Thyroid gland (tissue), 4 donors: ENCODE measurements at places on chromosomes 4 and X. TPM values are rescaled to one million over a fixed set of nuclear protein-coding genes. Genes with fewer than 3 reads are reported as not detected.
A peak's percentile ranks its signal among the peaks of the same experiment; 100 is the strongest.

- no peak for DNase-seq
- no peaks in the 10 kb centered on the region for H3K4me1 ChIP-seq
- H3K27me3 ChIP-seq = no peaks in the 10 kb centered on the region
- H3K36me3 ChIP-seq = no peaks in the 10 kb centered on the region
Observed at GRCh38 chrX:15977644-15978043, 123.0 kb upstream of the AP1S2 start.

Gene TREX2
- 0.40 TPM for total RNA-seq

- H3K4me3 ChIP-seq = no peak overlapping the region
- H3K27ac ChIP-seq = no peak overlapping the region
- H3K4me1 ChIP-seq = no peaks in the 10 kb centered on the region
- no peaks in the 10 kb centered on the region for H3K36me3 ChIP-seq
- no peak for DNase-seq
Observed at GRCh38 chr4:118154649-118155048, 120.4 kb downstream of the NDST3 start.

DNA sequence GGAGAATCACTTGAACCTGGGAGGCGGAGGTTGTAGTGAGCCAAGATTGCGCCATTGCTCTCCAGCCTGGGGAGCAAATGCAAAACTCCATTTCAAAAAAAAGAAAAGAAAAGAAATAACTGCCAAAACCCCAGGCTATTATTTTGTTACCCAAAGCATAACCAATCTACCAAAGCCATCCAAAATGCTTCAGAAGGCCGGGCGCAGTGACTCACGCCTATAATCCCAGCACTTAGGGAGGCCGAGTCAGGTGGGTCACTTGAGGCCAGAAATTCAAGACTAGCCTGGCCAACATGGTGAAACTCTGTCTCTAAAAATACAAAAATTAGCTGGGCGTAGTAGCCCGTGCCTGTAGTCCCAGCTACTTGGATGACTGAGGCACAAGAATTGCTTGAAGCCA lies 49.8 kb downstream of the SMIM31 start:
- H3K4me3 ChIP-seq = no peak overlapping the region
- H3K36me3 ChIP-seq = no peaks in the 10 kb centered on the region
- no peak overlapping the region for H3K27ac ChIP-seq

GRCh38 chr4:108116423-108117168 lies 52.1 kb downstream of the LEF1 start:
- no peaks in the 10 kb centered on the region for H3K27me3 ChIP-seq
- no peaks in the 10 kb centered on the region for H3K36me3 ChIP-seq
- no peaks in the 10 kb centered on the region for H3K4me1 ChIP-seq
- no peak for DNase-seq
- no peak overlapping the region for H3K4me3 ChIP-seq

Gene TCEAL6
- total RNA-seq = 0.33 TPM

GRCh38 chr4:176781739-176782100 lies 11.0 kb downstream of the VEGFC start:
- H3K36me3 ChIP-seq = no peaks in the 10 kb centered on the region
- H3K4me1 ChIP-seq = peaks cover 64% of the 10 kb centered on the region
- H3K4me3 ChIP-seq = no peak overlapping the region
- no peak for DNase-seq
- H3K27ac ChIP-seq = peak overlapping the region; percentile 71
- H3K27me3 ChIP-seq = no peaks in the 10 kb centered on the region

Gene MAP3K15
- total RNA-seq = not detected

DNA sequence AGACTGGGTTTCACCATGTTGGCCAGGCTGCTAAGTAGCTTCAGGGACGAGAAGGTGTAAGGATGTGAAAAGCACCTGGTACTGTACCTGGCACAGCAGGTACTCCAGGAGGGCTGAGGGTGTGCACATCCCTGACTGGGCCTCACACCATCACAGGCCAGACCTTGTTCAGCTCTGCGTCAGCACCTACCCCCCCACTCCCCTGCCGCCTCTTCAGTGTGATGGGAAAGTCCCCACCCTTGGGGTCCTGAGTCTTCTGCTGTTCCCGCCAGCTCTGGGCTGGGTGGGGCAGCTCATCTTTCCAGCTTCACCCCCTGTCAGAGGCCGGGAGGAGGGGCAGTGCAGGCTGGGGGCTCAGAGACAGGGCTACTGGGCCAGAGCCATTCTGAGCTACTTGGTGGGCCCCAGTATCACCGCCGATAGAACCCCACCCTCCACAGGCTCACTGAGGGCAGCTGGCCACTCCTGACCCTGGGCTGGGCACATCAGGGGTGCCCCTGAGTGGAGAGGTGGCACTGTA lies 6.7 kb upstream of the SH3BP2 start:
- no peak overlapping the region for H3K27ac ChIP-seq
- no peaks in the 10 kb centered on the region for H3K27me3 ChIP-seq
- H3K36me3 ChIP-seq = no peaks in the 10 kb centered on the region
- no peak for DNase-seq
- H3K4me1 ChIP-seq = peaks cover 15% of the 10 kb centered on the region

DNA sequence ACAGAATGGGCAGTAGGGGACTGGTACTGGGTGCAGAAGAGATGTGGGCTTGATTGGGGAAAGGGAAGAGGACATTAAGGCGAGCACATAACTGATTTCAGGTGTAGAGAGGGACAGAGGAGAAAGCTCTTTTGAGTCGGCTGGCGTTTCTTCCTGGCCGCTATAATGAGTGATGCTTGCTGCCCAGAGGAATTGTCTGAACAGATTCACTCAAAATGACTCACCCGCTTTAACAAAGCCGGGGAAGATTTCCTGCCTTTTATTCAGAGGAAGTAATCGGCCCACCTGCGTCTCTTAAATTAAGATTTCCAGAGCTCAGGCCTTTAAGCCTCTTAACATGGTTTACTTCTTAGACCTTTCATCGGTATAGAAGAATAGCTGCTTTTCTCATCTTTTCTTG lies 102.1 kb upstream of the AP1S2 start:
- DNase-seq = no peak
- H3K27ac ChIP-seq = no peak overlapping the region
- no peak overlapping the region for H3K4me3 ChIP-seq
- H3K27me3 ChIP-seq = no peaks in the 10 kb centered on the region
- H3K4me1 ChIP-seq = no peaks in the 10 kb centered on the region

DNA sequence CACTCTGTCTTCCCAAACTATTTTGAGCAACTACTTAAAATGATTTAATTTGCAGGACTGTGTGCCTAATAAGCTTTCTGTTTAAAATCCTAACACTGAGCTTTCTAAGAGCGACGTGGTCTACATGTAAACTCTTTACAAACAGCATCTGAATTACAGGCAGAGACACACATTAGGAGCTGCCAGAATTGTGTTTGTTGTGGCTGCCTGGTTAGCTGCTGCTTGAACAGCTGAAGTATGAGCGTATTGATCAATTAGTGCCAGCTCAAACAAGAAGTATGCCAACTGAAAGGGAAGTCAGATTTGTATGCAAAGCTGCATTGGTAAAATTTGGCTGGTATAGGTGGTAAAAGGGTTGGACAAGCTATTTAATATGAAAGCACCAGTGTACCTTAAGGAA lies 384.4 kb downstream of the PCDH7 start:
- no peak overlapping the region for H3K27ac ChIP-seq
- DNase-seq = no peak
- H3K4me3 ChIP-seq = no peak overlapping the region
- H3K4me1 ChIP-seq = no peaks in the 10 kb centered on the region

Gene ENAM
- 0.10 TPM for total RNA-seq

DNA sequence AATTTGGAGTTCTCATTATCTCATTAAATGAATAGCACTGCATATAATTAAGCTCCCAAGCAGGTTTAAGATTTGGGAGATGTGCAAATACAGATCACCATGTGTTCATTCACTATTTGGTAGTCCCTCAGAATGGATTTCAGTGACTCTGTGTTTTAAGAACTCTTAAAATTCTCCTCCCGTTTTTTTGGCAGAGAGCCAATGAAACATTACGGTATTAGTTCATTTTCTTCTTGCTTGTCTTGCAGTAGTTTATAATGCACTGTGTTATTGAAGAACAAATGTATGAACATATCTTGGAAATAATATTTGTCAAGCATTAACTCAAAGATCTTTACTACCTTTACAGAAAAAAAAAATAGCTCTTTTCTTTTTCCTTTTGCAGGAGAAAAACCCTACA lies 32.7 kb downstream of the KLF3 start:
- no peak overlapping the region for H3K27ac ChIP-seq
- no peak overlapping the region for H3K4me3 ChIP-seq
- H3K36me3 ChIP-seq = peaks cover 31% of the 10 kb centered on the region
- H3K27me3 ChIP-seq = no peaks in the 10 kb centered on the region

GRCh38 chr4:152118819-152119553 lies 358.2 kb upstream of the GATB start:
- no peaks in the 10 kb centered on the region for H3K27me3 ChIP-seq
- no peak overlapping the region for H3K27ac ChIP-seq
- no peak overlapping the region for H3K4me3 ChIP-seq
- no peak for DNase-seq
- H3K36me3 ChIP-seq = no peaks in the 10 kb centered on the region
- H3K4me1 ChIP-seq = no peaks in the 10 kb centered on the region

DNA sequence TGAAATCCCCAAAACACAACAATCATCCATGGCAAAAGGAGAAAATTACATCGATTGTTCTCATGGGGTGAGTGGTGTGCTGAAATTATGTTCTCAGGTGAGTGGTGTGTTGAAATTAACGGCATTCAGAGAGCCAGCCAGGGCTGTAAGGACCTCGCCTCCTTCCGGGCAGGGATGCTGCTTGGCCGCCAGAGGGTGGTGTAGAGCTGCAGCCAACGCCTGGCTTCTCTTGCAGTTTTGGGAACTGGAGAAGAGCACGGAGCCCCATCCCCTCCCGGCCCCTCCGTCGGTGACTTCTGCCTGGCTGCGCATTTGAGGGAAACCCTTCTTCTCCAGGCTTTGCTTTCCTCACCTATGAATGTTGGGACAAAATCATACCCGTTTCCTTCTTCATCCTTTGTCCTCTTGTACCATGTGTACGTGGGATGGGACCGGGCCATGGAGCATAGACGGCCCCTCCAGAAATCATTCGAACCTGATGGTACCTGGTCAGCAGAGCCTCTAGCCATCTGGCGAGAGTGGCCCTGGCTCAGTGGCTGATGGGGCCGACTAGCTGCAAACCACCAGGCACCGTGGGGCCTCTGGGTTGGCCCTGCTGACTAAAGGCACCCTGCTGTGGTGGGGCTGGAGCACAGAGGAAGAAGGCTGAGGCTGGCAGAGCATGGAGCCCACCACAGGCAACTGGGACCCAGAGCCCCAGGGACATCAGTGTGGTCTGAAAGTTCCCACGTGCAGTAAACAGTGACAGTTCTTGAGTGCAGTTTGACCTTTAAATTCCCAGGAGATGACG lies 28.4 kb downstream of the TRMT44 start:
- H3K27ac ChIP-seq = peak overlapping the region; percentile 8
- DNase-seq = peak; percentile 70
- H3K27me3 ChIP-seq = no peaks in the 10 kb centered on the region
- peaks cover 28% of the 10 kb centered on the region for H3K4me1 ChIP-seq

GRCh38 chrX:140967036-140967435 lies 35.4 kb upstream of the SPANXB1 start:
- no peaks in the 10 kb centered on the region for H3K27me3 ChIP-seq
- no peak overlapping the region for H3K27ac ChIP-seq
- H3K4me1 ChIP-seq = no peaks in the 10 kb centered on the region
- H3K4me3 ChIP-seq = no peak overlapping the region
- DNase-seq = no peak

DNA sequence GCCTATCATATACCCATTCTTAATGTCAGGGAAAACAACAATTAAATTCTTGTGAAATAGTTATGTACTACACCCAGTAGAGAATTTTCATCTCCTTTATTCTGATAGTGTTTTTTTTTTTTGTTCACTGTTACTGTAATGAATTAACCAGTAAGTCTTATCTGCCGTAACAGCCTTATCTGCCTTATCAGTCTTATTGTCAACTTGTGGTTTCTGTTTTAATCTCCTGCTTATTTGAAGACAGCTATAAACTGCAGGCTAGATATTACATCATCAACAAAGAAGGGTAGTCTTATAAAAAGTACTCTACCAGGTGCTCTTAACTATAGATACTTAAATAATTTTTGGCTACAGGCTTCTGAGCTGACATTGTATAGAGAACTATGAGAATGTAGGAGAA lies 79.5 kb downstream of the MAGEB5 start:
- no peak overlapping the region for H3K27ac ChIP-seq
- H3K4me3 ChIP-seq = no peak overlapping the region
- no peaks in the 10 kb centered on the region for H3K36me3 ChIP-seq

Gene TEX13C
- total RNA-seq = not detected

Gene CXCL5
- total RNA-seq = not detected

GRCh38 chr4:10173037-10173753 lies 56.6 kb upstream of the WDR1 start:
- H3K27ac ChIP-seq = peak overlapping the region; percentile 68
- no peaks in the 10 kb centered on the region for H3K27me3 ChIP-seq
- H3K4me3 ChIP-seq = no peak overlapping the region
- H3K36me3 ChIP-seq = no peaks in the 10 kb centered on the region

- H3K27me3 ChIP-seq = no peaks in the 10 kb centered on the region
- no peaks in the 10 kb centered on the region for H3K36me3 ChIP-seq
- H3K4me1 ChIP-seq = no peaks in the 10 kb centered on the region
- DNase-seq = no peak
- H3K27ac ChIP-seq = no peak overlapping the region
Observed at GRCh38 chrX:10813761-10814160, 193.4 kb upstream of the MID1 start.

Gene FAM13A
- total RNA-seq = 191 TPM

- no peak overlapping the region for H3K27ac ChIP-seq
- H3K4me1 ChIP-seq = peaks cover 7% of the 10 kb centered on the region
- H3K27me3 ChIP-seq = peaks cover 10% of the 10 kb centered on the region
- no peak for DNase-seq
Observed at GRCh38 chr4:185013417-185014125, 4.7 kb upstream of the HELT start.

Gene TBC1D8B
- 14.8 TPM for total RNA-seq

DNA sequence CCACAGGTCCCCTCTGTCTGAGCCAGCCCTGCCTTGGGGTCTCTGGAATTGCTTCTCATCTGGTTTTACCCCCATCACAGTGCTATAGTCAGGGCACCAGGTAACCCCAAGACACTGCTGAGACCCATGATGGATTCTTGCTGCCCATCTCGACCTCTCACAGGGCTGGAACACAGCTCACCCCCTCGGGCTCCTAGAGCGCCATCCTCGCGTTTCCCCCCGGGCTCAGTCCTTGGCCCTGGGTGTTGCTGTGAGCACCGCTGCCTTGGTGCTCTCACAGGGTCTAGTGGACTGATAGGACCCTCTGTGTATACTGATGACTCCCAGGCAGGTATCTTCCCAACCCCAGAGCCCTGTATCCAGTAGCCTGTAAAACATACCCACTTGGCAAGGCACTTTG lies 8.8 kb downstream of the MAEA start:
- no peak overlapping the region for H3K4me3 ChIP-seq
- no peak for DNase-seq
- H3K4me1 ChIP-seq = peaks cover 14% of the 10 kb centered on the region
- H3K36me3 ChIP-seq = no peaks in the 10 kb centered on the region
- H3K27ac ChIP-seq = no peak overlapping the region
